Immature natural killer cell (primary cell): ENCODE measurements at places on chromosomes 1 and 21. TPM values are rescaled to one million over a fixed set of nuclear protein-coding genes. Genes with fewer than 3 reads are reported as not detected.

- DNase-seq: no peak
These were observed 98.1 kb downstream of the ADSS2 start for GRCh38 chr1:244353551-244354091.

GRCh38 chr21:15992171-15992570 is 262.4 kb downstream of the USP25 start:
- DNase-seq: no peak

- no peak for DNase-seq
These were observed 6.8 kb upstream of the AK2 start for GRCh38 chr1:33043267-33044092.

GRCh38 chr1:182785181-182785580 is 4.4 kb upstream of the NPL start:
- no peak for DNase-seq

GRCh38 chr1:3032371-3033039 is 11.2 kb downstream of the ACTRT2 start:
- no peak for DNase-seq

GRCh38 chr1:183572721-183573120 is 17.5 kb downstream of the NCF2 start:
- no peak for DNase-seq

DNA sequence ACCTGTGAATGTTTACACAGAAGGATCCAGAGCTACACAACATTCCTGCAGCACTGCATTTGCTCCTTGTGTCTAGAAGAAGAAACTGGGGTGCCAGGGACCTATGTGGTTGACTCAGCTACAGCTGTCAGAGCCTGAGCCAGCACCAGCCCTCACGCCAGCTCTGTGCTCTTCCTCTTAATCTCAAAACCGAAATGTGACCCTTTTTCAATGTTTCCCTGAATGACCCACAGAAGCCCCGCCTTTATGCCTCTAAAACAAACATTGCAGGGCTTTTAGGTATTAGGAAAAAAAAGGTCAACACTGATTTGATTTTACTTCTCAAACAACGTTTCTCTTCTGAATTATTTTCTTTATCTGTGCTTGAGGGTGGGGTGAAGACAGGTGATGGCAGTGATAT is 260.5 kb downstream of the DYRK1A start:
- DNase-seq: no peak

DNA sequence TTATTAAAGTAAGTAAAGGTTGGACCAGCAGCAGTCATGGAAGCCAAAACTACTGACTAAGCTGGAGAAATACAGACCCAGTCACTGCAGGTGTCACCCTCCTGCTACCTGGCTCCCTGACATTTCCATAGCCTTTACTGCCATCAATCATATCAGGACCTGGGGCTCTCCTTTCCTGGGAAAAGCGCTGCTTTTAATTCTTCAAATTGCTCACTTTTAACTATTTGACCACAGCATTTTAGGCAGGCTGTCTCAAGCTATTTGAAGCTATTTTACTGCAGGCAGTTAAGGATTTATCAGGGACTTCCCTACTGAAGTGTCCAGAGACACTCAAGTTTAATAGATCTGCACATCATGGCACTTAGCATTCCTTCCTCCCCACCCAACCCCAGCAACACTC is 4.1 kb downstream of the IVL start:
- DNase-seq: no peak

Gene ASCL5
- not detected for polyA plus RNA-seq

Gene RGSL1
- not detected for polyA plus RNA-seq

Gene TGFBR3
- polyA plus RNA-seq: 245 TPM

Gene PTPN7
- polyA plus RNA-seq: 58.4 TPM

Gene MASP2
- polyA plus RNA-seq: not detected

Gene ST6GALNAC3
- polyA plus RNA-seq: not detected
